ENCODE measurements at places on chromosomes 5 and 9. TPM values are rescaled to one million over a fixed set of nuclear protein-coding genes. Genes with fewer than 3 reads are reported as not detected.

GRCh38 chr5:100676817-100677631 lies 141.8 kb downstream of the FAM174A start:
- DNase-seq: no peak

The PCDHGB5 gene
- 9.7 TPM for total RNA-seq

- DNase-seq: no peak
These were observed 134.4 kb downstream of the TMEM38B start for GRCh38 chr9:105828596-105829213.

GRCh38 chr9:37919956-37920335 lies 16.0 kb upstream of the SLC25A51 start:
- DNase-seq: no peak

DNA sequence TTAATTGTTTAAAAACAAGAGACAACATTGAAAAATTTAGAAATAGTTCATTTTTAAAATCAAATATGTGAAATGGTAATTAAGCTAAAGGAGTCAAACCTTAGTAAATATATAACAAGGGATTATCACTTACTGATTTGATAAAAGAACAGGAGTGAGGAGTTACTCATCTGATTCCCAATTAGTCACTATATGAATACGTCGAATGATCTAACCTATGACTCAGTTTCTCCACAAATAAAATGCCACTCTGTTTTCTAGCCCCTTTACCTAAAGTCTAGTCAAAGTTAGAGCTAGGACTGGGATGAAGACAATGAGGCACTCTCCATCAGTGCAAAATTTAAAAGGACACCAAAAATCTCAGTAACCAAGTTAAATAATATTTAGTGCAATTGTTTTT lies 70.4 kb upstream of the RASEF start:
- no peak for DNase-seq

The ACOT12 gene
- not detected for total RNA-seq

- DNase-seq: no peak
These were observed 16.8 kb downstream of the ALDOB start for GRCh38 chr9:101418518-101419430.

DNA sequence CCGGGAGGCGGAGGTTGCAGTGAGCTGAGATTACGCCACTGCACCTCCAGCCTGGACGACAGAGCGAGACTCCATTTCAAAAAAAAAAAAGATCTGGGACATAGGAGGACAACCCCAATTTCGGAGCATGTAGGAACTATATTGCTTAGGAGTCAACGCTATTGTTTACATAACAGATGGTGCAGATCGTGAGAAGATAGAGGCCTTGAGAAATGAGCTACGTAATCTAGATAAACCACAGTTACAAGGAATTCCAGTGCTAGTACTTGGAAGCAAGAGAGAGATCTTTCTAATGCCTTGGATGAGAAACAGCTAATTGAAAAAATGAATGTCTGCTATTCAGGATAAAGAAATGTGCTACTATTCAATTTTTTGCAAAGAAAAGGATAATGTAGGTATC lies 20.3 kb downstream of the TBC1D2 start:
- no peak for DNase-seq

The F2RL2 gene
- not detected for total RNA-seq

The LNPEP gene
- 4.7 TPM for total RNA-seq

GRCh38 chr5:133702791-133703770 lies 90.7 kb upstream of the FSTL4 start:
- no peak for DNase-seq

The C5orf22 gene
- 40.6 TPM for total RNA-seq

DNA sequence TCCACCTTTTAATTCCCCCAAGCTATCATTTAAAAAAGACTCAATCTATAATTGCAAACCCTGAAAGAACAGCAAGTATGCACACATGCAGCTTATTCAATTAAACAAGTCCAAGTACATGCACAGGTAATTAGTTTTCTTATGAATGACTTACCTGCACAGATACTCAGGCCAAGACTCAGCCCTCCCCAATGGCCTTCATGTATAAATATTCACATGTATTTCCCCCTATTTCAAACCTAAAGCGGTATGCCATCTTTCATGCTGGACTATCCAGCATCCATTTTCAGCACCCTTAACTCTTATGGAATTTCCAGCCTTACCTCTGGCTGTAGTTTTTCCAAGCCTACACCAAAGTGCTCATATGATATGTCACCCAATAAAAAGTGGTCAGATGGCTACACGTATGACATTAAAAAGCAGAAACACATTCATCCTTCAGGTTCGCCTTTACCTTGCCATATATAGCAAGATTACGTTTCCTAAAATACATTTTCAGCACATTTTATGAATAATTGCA lies 205.5 kb downstream of the MEF2C start:
- DNase-seq: no peak

DNA sequence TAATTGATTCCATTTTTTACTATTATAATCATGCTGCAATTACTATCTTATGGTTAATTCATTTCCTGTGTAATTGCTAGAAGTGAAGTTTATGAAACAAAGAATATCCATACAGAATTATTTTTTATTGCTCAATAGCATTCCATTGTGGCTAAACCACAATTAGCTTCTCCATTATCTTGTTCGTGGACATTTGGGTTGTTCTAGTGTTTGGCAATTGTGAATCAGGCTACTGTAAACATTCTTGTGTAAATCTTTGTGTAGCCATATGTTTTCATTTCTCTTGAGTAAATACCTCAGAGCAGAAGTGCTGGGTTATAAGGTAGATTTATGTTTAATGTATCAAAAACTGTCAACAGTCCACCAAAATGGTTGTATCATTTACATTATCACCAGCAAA lies 341.1 kb downstream of the MAT2B start:
- DNase-seq: no peak

DNA sequence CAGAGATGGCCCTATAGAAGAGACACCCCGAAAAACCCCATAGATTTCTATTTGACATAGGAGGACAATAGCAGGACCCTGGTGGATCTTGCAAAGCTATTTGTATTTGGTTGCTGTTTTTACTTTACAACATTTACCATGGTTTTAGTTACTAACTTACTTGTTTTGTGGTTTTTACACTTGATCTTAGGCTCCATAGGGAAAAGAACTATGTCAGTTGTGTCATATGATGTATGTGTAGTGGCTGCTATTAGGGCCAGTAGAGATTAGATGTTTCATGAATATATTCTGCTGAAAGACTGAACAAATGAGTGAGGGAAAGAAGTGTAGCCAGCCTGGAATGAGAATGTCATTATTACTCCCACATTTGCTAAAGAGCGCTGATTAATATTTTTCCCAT lies 388.1 kb downstream of the SEMA5A start:
- no peak for DNase-seq

DNA sequence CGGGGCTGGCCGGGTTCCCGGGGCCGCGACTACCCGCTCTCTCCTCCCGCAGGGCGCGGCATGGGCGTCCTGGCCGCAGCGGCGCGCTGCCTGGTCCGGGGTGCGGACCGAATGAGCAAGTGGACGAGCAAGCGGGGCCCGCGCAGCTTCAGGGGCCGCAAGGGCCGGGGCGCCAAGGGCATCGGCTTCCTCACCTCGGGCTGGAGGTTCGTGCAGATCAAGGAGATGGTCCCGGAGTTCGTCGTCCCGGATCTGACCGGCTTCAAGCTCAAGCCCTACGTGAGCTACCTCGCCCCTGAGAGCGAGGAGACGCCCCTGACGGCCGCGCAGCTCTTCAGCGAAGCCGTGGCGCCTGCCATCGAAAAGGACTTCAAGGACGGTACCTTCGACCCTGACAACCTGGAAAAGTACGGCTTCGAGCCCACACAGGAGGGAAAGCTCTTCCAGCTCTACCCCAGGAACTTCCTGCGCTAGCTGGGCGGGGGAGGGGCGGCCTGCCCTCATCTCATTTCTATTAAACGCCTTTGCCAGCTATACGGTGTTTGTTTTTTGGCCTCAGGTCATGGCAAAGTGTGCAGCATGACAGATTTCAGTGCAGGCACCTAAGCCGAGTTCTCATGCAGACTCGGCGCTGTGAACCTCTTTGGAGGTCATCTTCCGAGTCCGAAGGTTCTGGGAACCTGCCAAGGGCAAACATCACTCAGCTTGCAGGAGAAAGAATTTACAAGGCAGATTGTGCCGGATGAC lies 516 bp downstream of the MRPL41 start:
- peak; percentile 40 for DNase-seq

GRCh38 chr9:110186254-110186653 lies 21.7 kb downstream of the C9orf152 start:
- DNase-seq: no peak

The C9orf153 gene
- total RNA-seq: not detected

- DNase-seq: no peak
These were observed 37.3 kb upstream of the TMEM252 start for GRCh38 chr9:68577774-68578591.

The TAF11L10 gene
- not detected for total RNA-seq

DNA sequence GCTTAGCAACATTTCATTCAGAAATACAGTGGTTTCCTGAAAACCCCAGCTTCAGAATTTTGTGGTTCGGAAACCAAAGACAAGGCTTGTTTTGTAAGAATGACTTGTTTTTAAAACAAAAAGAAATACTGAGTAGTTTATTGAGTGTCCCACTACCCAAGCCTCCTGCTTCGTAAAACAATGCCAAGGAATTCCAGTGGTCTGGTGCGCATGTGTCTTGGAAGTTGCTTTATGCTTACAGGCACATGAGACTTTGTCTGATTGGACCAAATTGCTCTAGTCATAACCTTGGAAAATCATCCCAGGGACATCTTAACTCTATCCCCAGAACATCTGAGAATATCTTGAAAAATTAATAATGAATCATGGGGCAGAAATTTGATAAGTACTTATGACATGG lies 77.1 kb upstream of the FST start:
- DNase-seq: no peak

DNA sequence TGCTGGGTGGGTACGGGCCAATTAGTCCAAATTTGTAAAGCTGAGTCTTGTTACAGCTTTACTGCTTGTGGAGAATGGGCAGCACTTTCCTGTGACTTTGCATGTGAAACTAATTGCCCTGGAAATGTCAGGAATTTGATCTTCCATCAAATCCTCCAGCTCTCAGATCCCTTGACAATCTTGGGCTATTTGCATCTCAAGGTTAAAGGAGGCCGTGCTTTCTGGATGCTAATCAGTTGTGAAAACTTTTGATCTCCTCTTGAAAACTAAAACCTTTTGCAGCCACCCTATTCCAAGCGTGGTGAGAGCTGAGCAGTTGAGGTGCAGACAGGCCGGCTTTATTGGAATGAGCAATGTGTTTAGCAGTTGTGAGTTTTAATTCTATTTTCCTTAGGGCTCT lies 68.0 kb upstream of the CLINT1 start:
- no peak for DNase-seq

- no peak for DNase-seq
These were observed 16.0 kb downstream of the GPSM1 start for GRCh38 chr9:136343121-136343883.

DNA sequence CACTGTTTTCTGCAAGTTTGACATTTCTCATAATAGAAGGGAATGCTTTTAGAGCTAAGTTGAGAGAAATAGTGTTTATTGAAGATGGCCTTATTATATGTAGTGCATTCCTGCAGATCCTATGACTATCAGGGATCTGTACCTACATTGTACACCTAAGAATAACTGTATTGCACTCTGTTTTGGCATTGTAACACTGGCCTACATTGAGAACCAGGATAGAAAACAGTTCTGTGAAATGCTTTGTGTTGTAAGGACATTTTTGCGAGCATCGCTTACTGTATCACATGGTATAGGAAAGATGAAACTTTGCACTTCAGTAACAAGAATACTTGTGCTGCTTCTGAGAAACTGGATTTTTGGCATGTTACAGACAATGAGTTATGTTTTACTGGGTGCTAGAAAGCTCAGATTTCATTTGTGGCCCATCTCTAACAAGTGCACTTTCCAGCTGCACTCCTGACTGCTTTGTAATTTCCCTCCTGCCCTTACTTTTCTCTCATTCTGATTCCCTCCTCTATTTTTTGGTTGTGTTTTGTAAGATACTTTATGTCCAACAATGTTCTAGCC lies 30.6 kb downstream of the C9orf85 start:
- no peak for DNase-seq

The CHMP5 gene
- total RNA-seq: 50.6 TPM

DNA sequence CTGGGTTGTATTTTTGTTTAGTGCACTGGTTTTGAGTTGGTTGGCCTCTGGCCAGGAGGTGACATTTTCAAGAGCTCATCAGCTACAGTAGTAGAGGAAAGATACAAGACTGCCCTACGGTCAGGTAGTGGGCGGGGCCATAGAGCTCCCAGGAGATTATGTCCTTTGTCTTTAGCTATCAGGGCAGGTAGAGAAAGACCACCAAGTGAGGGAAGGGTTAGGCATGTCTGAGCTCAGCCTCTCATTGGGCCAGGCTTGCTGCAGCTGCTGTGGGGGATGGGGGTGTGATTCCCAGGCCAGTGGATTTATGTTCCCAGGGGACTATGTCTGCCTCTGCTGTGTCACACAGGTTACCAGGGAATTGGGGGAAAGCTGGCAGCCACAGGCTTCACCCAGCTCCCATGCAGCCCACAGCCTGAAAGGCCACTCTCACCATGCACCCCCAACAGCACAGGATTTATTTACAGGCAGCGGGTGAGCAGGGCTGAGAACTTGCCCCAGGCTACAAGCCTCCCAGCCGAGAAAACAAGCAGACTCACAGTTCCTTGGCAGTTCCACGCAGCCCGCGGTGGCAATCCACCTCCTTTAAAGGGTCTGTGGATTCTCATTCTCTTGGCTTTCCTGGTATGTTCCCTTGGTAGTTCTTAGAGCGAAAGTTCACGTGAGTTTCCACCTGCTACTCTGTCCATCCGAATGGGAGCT lies 37.5 kb upstream of the BOD1 start:
- DNase-seq: no peak

- no peak for DNase-seq
These were observed 21.5 kb downstream of the SARDH start for GRCh38 chr9:133716564-133717112.

The LCN1 gene
- not detected for total RNA-seq

DNA sequence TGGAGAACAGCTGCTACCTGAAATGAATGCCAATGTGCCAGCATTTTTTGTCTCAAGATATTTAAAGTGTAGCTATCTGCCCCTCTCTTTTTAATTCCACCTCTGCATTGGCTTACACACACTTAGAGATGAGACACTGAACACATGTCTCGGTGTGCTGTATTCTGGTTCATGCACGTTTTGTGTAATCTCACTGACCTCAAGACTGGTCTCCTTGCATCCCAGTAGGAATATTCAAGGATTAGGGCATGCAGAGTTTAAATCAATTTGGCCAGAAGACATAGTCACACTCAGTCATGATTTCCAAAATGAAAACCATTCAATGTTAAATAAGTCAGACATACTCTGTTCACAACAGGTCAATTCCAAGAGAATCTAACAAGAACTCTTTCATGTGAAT lies 561.8 kb upstream of the TUSC1 start:
- DNase-seq: no peak

GRCh38 chr5:54678737-54679136 lies 161.2 kb downstream of the SNX18 start:
- no peak for DNase-seq

GRCh38 chr5:149761461-149761860 lies 31.4 kb downstream of the PPARGC1B start:
- no peak for DNase-seq
